ENCODE measurements at places on chromosomes 3 and 15. TPM values are rescaled to one million over a fixed set of nuclear protein-coding genes. Genes with fewer than 3 reads are reported as not detected.

DNA sequence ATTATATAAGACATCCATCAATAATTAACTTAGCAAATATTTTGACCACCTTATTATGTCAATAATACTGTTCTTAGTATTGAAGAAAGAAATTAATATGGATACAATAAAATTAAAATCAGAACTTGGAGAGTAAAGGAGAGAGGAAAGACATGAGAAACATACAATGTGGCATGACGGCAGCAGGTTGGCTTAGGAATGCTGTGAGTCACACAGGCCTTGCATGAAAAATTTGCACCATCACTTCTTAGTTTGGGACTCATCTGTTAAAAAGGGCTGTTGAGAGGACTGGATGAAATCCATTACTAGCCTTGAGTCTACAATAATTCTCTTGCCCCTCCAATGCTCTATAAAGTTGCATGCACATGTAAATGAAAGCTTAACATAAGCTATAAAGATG is 880.8 kb downstream of the ROBO1 start:
- DNase-seq: no peak
- H3K27ac ChIP-seq: no peak overlapping the region
- H3K27me3 ChIP-seq: no peaks in the 10 kb centered on the region

DNA sequence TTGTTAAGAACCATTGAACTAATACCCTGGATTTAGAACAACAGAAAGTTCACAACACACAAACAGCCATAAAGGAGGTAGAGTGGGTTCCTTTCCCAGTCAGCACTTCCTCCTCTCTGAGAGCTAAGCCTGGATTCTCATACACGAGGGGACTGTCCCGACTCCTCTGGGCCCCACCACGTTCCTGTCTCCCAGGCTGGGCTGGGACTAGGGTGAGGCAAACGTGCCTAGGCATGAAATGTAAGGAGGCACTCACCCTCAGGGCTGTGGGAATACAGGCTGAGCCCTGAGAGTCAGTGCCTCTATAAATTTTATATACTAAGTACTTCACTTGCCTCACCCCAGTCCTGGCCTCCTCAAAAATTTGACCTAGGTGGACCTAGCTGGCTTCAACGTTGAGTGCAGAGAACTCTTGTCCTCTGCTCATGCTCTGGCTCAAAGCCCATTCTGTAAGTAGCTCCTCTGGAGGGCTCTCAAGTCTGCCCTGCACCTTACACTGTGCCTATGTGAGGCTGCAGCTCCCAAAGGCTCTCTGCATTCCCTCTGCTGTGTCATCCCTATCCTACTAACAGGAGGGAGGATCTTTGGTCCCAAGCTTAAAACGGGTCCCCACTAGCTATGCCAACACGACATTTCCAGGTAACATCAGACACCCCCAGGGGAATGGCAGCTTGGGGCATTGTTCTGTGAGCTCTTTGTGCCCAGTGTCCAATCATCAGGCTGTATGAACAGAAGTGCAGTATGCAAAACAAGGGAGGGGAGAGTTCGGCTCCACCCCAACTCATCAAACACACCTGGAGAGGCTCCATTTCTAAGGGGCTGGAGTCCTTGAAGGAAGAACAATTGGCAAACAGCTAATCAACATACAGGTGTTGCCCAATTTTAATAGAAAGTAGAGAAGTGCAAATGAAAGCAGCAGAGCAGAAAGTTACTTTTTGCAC is 233.2 kb downstream of the RPLP1 start:
- H3K4me1 ChIP-seq: no peaks in the 10 kb centered on the region
- no peaks in the 10 kb centered on the region for H3K36me3 ChIP-seq
- no peak for DNase-seq
- no peaks in the 10 kb centered on the region for H3K27me3 ChIP-seq
- H3K4me3 ChIP-seq: no peak overlapping the region
- H3K27ac ChIP-seq: no peak overlapping the region

Gene ISL2
- total RNA-seq: 0.48 TPM

- peak overlapping the region; percentile 10 for H3K27ac ChIP-seq
- no peak overlapping the region for H3K4me3 ChIP-seq
- no peaks in the 10 kb centered on the region for H3K36me3 ChIP-seq
- no peak for DNase-seq
- no peaks in the 10 kb centered on the region for H3K27me3 ChIP-seq
These were observed 47.8 kb downstream of the THBS1 start for GRCh38 chr15:39628546-39629257.

Gene GPR176
- total RNA-seq: 5.5 TPM

DNA sequence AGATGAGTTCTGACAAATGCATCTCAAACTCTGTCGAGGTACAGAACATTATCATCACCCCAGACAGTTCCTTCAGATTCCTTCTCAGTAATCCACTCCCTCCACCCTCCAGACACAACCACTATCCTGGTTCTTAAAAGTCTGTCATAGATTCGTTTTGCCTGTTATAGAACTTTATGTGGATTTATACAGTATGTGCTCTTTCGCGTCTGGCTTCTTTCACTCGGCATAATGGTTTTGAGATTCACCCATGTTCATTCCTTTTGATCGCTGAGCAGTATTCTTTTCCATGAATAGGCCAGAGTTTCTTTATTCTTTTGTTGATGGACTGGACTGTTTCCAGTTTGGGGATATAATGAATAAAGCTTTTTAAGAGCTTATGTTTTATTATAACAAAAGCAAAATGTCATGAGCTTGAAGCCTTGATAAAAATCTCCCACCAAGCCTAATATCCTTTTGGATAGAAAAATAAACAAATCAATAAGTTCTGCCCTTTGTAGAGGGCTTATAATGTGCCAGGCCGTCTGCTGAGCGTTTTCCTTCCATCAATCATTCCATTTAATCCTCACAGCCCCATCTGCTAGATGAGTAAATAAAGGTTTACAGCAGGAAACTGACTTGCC is 21.3 kb upstream of the RFTN1 start:
- no peaks in the 10 kb centered on the region for H3K36me3 ChIP-seq
- H3K4me1 ChIP-seq: no peaks in the 10 kb centered on the region
- H3K4me3 ChIP-seq: no peak overlapping the region

- DNase-seq: no peak
- H3K4me3 ChIP-seq: no peak overlapping the region
- no peaks in the 10 kb centered on the region for H3K27me3 ChIP-seq
These were observed 16.2 kb downstream of the LCMT2 start for GRCh38 chr15:43314171-43314570.

Gene RTP3
- not detected for total RNA-seq

DNA sequence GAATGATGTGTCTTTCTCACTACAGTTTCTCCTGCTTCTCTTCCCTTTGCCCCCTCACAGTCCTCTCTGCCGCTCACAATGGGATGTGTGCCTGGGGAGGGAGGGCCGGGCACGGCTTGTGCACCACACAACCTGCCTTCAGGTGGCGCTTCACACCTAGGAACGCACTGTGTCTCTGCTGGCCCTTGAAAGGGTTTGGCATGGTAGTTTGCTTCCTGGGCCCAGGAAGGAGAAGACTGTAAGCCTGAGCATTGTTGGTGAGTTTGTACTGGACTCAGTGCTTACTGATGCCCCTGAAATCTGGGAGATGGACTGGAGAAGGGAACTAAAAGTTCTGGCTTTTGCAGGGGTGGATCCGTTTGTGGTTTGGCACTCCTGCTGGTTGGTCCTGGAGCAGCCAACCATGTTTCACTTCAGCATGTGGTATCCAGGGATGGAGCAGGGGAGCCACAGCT is 9.2 kb downstream of the ALPK3 start:
- no peaks in the 10 kb centered on the region for H3K27me3 ChIP-seq
- no peak for DNase-seq
- no peak overlapping the region for H3K4me3 ChIP-seq
- H3K36me3 ChIP-seq: no peaks in the 10 kb centered on the region

DNA sequence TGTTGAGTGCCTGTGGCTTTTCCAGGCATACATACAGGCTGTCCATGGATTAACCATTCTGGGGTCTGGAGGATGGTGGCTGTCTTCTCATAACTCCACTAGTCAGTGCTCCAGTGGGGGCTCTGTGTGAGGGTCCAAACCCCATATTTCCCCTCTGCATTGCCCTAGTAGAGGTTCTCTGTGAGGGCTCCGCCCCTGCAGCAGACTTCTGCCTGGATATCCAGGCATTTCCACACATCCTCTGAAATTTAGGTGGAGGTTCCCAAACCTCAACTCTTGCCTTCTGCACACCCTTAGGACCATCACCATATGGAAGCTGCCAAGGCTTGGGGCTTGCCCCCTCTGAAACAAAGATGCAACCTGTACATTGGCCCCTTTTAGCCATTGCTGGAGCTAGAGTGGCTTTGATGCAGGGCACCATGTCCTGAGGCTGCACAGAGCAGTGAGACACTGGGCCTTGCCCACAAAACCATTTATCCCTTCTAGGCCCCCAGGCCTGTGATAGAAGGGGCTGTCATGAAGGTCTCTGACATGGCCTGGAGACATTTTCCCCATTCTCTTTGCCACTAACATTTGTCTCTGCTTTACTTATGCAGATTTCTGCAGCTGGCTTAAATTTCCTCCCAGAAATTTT is 400.1 kb upstream of the MDFIC2 start:
- H3K27ac ChIP-seq: no peak overlapping the region
- H3K27me3 ChIP-seq: no peaks in the 10 kb centered on the region
- no peaks in the 10 kb centered on the region for H3K36me3 ChIP-seq
- no peak overlapping the region for H3K4me3 ChIP-seq
- H3K4me1 ChIP-seq: peaks cover 3% of the 10 kb centered on the region

GRCh38 chr15:92076541-92076940 is 223.0 kb downstream of the SLCO3A1 start:
- no peak for DNase-seq
- no peaks in the 10 kb centered on the region for H3K27me3 ChIP-seq
- H3K4me1 ChIP-seq: no peaks in the 10 kb centered on the region
- no peak overlapping the region for H3K27ac ChIP-seq
- H3K36me3 ChIP-seq: no peaks in the 10 kb centered on the region

DNA sequence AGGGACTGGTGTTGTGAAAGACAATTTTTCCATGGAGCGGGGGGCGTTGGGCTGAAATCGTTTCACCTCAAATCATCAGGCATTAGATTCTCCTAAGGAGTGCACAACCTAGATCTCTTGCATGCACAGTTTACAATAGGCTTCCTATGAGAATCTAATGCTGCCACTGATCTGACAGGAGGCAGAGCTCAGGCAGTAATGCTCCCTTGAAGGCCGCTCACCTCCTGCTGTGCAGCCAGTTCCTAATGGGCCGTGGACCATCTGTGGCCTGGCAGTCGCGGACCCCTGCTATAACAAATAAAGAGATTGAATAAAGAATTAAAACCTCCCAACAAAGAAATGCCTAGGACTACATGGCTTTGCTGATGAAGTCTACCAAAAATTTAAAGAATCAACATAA is 25.3 kb upstream of the ANKRD28 start:
- H3K27ac ChIP-seq: no peak overlapping the region
- H3K4me3 ChIP-seq: no peak overlapping the region
- no peaks in the 10 kb centered on the region for H3K4me1 ChIP-seq
- no peaks in the 10 kb centered on the region for H3K27me3 ChIP-seq
- no peaks in the 10 kb centered on the region for H3K36me3 ChIP-seq

Gene ZBED2
- total RNA-seq: not detected
